Stimulated activated CD4-positive, alpha-beta T cell treated with anti-CD3 and anti-CD28 coated beads, Interleukin-2, amount 100 ng/mL, for 4 hours (primary cell): ENCODE measurements at places on chromosomes 1 and 21.

- no peak for DNase-seq
Measured at GRCh38 chr21:46137908-46138307, 17.5 kb downstream of the FTCD start.

DNA sequence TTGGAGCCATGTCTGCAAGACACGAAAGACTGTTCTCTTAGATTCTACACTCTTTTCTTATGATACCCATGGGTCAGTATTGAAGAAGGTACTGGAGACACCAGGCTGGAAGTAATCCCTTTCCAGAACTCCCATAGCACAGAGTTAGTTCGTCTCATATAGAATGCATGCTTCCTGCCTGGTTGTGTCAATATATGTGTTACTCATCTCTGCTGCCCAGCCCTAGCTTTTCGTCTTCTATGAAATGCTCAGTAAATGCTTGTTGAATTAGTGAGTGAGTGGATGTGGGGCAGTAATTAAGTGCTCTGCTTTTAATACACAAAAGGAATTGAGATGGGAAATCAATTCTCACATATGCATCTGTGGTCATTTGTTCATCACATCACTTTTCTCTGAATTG, 32.1 kb downstream of the ADCY10 start:
- no peak for DNase-seq

- DNase-seq: no peak
Measured at GRCh38 chr21:34020005-34020847, 53.2 kb upstream of the MRPS6 start.

- no peak for DNase-seq
Measured at GRCh38 chr1:29310616-29311180, 74.4 kb downstream of the PTPRU start.

GRCh38 chr1:27884006-27884954, 11.9 kb downstream of the THEMIS2 start:
- DNase-seq: no peak

DNA sequence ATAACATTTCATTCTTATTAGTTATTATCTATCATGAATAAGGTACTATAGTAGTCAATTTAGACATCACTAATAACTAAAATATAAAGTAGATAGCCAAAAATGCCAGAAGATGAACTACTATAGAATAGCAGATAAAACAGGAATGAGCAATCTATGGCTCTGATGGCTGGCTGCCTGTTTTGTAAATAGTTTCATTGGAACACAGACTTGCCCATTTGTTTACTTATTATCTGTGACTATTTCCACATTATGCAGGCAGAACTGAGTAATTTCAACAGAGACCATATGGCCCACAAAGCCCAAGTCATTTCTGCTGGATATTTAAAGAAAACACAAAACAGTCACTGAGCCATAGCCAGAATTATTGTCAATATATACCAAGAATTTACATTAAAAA, 222.1 kb downstream of the COL24A1 start:
- no peak for DNase-seq

- no peak for DNase-seq
Measured at GRCh38 chr1:200207711-200208126, 180.2 kb downstream of the NR5A2 start.

DNA sequence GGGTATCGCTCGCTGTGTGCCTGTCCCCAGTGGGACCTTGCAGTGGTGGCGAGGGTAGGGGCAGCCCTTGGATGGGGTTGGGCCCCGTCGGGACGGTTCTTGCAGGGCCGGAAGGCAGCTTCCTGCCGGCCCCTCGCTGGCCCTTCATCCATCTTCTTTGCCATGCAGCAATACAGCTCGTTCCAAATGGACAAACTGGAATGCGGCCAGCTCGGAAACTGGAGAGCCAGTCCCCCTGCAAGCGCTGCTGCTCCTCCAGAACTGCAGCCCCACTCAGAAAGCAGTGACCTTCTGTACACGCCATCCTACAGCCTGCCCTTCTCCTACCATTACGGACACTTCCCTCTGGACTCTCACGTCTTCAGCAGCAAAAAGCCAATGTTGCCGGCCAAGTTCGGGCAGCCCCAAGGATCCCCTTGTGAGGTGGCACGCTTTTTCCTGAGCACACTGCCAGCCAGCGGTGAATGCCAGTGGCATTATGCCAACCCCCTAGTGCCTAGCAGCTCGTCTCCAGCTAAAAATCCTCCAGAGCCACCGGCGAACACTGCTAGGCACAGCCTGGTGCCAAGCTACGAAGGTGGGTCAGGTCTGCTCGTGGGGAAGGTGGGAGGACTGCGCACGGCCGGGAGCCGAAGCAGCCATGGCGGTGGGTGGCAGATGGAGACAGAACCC, 45.8 kb downstream of the SIM2 start:
- no peak for DNase-seq

GRCh38 chr1:182260516-182260915, 131.1 kb downstream of the GLUL start:
- DNase-seq: no peak

- no peak for DNase-seq
Measured at GRCh38 chr1:38622197-38622596, 237.4 kb downstream of the RRAGC start.

DNA sequence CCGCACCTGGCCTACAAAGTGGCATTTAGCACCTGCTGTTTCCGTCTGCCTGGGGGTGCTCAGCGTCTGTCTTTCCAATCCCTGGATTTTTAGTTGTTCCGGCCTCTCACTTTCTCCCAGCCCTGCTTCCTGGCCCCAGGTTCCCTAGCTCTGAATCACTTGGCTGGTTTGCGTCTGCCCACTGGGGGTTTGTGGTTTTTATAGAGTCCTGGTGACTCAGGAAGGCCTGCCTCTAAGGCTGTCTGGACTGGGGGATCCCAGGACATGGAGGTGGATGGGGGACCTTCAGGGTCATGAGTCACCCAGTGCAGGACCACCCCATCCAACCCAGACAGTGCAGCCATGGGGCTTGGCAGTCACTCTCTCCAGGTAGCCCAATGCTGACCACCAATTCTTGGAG, 53.5 kb downstream of the MRPL37 start:
- DNase-seq: no peak

DNA sequence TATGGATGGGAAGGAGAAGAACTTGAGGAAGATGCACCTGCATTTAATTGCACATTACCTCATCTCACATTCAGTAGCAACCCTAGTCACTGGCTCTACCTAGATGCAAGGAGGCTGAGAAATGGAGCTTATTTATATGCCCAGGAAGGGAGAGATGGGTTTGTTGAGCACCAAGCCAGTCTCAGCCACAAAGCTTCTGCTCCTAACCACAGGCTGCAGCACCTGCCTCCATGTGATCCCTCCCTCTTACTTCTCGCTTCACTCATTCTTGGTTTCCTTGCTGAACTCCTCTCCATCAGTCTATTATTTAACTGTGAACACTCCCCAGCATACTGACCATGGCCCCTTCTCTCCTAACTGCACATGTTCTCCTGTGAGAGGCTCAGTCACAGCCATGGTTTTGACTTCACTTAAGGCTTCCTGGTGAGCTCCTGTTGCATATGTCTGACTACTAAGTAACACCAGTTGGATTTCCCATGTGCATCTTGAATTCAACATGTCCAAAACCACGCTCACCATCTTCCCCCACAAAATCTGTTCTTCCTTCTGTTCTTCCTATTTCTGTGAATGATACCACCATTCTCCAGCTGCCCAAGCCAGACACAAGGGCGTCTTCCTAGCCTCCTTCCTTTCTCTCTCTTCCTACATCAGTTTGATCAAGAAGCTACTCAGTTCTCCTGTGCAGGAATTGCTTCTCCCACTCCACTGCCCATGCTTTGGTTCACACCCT, 139.8 kb downstream of the AK5 start:
- no peak for DNase-seq

DNA sequence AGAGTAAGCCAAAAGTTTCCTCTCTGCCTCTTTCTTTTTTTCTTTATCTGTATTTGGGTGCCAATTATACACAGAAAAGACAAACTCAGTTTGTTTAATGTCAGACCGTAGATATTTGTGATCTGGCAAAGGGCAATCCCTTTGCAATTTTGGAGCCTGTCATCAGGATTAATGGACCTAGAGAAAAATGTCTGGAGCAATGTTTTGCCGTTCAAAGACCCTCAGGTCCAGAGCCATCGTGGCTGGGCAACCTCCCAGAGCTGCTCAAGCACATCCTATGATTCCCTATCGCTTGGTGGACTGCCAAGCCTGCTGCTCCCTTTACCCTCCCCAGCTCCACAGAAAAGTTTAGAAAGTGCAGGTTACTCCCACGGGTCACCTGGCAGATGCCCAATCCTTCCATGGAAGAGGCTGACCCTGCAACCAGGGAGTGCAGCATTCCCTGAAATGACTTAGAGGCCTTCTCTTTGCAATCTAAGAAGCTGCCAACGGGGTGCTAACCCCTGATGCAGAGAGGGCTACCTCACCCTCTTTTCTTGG, 112.5 kb upstream of the NGF start:
- no peak for DNase-seq

DNA sequence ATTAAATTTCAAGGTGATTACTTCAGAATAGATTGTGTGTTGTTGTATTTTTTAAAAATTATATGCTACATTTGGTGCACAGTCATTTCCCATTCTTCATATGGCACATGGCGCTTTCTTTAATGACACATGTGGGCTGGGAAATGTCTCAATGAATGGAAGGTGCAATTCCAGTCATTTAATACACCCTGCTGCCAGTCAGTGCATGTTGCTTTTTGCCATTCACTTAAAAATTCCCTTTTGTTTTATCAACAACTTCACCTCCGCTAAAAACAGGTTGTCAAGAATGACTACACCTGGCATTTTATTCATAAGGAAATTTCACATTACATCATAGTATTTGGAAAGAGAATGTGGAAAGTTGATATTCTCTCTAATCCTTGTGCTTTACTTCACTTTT, 716.4 kb upstream of the ADAMTS5 start:
- DNase-seq: no peak

GRCh38 chr1:81804312-81804711, 3.6 kb downstream of the ADGRL2 start:
- no peak for DNase-seq

GRCh38 chr1:181044449-181044966, 10.7 kb downstream of the MR1 start:
- no peak for DNase-seq

DNA sequence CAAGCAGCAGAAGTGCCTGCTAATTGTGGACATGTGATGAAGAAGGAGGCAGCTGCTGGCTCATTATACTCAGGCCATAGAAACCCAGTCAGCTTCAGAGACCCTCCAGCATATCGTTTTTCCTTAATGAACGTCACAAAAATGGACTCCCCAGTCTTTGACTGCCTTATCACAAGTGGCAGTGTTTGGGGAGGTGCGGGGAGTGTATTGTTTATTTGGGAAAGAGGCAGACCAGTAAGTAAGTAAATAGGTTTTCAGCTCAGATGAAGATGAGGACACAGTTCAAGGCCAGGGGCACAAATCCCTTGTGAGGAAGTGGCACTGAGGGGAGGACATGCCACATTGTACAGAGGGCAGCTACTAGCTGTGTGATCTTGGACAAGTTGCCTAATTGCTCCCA, 43.5 kb upstream of the NRDC start:
- DNase-seq: no peak

GRCh38 chr1:116991171-116991845, 10.3 kb upstream of the CD101 start:
- no peak for DNase-seq

DNA sequence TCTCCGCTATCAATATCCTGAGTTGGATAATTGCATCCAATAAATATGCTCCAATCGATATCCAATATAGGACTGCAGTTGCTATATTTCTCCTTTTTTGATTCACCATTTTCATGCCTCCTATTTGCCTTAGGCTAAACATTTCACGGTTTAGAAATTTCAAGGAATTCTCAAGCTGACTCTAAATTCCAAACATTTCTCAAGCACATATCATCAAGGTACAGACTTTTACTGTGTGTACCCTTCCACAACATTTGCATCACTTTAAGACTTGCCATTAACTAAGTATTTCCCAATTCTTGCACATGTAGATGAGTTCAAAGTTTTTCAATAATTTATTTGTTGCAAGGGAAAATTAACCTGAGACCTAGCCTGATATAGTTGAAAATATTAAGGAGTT, 795.2 kb upstream of the TMPRSS15 start:
- no peak for DNase-seq

DNA sequence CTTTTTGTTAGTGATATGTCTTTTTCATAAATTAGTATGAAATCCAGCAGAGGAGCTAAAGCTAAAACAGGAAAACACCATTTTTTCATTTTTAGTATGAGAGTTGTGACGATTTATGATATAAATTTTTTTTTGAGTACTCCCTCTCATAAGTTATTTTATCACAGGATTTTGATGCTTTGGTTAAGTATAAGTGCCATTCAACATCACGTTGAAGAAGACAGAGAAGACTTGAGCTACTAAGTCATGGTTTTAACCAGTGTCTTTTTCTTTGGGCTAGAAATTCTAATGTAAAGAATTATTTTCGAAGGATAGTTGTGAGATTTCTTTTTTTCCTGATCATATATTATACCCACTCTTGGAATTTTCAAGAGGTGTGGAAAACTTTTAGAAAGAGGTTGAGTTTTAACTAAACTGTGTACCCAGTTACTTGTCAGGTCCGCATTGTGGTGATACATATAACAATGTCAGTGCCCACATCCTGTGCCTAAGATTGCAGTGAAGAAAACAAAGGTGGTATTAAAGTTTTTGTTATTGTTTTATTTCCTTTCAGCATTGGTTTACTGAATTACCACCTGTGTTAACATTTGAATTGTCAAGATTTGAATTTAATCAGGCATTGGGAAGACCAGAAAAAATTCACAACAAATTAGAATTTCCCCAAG, 93.8 kb downstream of the USP25 start:
- no peak for DNase-seq

DNA sequence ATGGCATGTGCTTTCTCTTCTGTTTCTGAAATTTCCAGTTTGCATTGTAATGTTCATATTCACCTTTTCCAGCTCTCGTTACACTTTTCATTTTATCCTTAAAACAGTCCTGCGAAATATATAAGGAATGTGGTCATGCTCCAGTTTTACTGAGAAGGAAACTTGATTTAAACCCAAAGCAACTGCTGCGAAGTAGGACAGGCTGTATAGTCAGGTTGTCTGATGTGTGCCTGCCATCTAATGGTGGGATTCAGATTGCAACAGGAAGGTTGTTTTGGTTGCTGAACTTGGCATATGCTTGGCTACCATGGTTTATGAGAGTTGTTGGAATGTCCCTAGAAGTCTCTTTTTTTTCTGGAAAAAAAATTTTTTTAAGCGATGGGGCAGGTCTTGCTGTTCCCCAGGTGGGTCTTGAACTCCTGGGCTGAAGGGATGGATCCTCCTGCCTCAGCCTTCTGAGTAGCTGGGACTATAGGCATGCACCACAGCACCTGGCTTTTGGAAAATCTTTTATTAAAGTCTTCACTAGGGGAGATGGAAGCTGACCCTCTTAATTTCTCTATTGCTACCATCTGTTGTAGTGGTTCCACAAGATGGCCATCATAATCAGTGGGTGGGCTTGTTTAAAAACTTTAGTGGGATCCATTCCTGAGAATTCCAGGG, 86.9 kb downstream of the UCK2 start:
- DNase-seq: peak; percentile 33

DNA sequence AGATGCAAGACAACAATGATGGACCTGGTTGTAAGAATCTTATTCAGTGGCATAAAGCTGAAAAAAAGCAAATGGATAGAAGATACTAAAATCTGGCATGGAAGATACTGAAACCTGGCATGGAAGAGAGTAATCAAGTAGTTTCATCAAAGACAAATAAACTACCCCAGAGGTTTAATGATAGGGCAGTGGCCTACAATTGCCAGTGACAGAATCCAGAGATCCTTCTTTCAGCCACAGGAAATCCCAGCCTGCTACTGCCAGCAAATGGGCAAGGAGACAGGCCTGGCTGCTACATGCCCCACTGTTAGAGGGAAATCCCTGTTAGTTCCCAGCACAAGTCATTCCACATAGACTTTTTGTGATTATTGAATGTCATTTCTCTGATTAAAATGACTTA, 409.4 kb downstream of the VAV3 start:
- no peak for DNase-seq

- no peak for DNase-seq
Measured at GRCh38 chr1:203166192-203166940, 9.3 kb downstream of the MYBPH start.
